ENCODE measurements at places on chromosomes 1 and 21. TPM values are rescaled to one million over a fixed set of nuclear protein-coding genes. Genes with fewer than 3 reads are reported as not detected.

- DNase-seq: no peak
Observed at GRCh38 chr1:247367786-247368422, 36.2 kb upstream of the ZNF496 start.

- peak; percentile 96 for DNase-seq
Observed at GRCh38 chr1:202010180-202011015, at the start of gene ELF3. Gene ELF3 (plus strand): TSS chr1:202010587. CDS start chr1:202011137, 550 bp downstream.

The HOOK1 gene
- total RNA-seq: 9.1 TPM

DNA sequence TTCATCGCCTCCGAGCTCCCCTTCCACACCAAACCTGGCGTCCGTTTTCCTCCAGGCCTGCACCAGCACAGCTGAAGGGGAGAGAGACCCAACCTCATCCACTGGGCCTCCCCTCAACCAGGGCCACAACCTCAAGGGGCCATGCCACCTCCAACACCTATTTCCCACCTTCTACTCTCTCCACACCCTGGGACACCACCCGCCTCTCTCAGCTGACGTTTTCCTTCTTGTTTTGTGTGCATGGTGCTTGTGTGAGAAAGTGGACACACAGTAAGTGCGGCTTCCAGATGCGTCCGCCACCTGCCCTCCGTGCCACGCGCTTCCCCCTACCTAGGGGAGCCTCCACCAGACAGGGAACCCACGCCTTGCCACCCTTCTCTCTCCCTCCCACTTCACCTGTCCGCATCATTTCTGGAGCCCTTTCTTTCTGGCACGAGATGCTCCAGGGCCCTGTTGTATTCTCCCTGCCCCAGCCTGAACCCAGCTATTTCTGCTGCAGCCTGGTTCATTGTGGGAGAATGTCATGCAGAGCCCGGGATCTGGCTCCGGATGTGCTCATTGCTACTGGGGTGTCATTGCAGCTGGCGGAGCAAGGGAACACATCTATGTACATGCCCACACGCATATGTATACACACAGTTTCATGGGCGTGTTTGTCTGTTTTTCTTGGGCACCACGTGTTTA, 1.3 kb upstream of the GNB1 start:
- no peak for DNase-seq

DNA sequence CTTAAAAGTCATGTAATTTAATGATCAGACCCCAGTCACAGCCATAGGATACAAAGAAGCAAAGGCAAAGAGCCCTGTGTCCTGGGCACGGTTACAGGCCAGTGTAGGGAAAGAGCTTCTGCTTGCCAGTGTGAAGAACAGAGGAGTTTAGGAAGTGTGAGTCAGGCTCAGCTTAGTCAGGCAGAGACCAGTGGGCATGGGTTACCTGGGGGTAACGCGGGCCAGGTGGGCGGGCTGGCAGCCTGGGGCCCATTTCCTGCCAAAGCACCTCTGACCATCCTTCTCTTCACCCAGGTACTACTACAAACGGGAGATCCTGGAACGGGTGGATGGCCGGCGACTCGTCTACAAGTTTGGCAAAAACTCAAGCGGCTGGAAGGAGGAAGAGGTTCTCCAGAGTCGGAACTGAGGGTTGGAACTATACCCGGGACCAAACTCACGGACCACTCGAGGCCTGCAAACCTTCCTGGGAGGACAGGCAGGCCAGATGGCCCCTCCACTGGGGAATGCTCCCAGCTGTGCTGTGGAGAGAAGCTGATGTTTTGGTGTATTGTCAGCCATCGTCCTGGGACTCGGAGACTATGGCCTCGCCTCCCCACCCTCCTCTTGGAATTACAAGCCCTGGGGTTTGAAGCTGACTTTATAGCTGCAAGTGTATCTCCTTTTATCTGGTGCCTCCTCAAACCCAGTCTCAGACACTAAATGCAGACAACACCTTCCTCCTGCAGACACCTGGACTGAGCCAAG, 4.7 kb downstream of the ELF3 start:
- DNase-seq: no peak

The RAB42 gene
- 6.2 TPM for total RNA-seq

DNA sequence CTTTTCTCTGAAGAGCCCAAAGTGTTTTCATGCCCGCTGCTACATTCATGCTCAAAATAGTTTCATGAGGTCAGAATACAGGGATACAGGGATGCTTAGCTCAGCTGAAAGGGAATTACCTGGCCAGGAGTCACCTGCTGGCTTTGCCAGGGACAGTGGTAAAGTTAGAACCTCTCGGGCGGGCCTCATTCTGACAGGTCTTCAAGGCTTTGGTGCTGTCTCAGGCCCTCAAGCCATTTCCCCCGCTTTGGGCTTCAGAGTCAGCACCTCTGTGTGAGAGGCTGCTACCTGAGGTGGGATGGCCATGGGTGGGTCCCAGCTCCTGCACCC, 5.5 kb downstream of the RASSF5 start:
- no peak for DNase-seq

DNA sequence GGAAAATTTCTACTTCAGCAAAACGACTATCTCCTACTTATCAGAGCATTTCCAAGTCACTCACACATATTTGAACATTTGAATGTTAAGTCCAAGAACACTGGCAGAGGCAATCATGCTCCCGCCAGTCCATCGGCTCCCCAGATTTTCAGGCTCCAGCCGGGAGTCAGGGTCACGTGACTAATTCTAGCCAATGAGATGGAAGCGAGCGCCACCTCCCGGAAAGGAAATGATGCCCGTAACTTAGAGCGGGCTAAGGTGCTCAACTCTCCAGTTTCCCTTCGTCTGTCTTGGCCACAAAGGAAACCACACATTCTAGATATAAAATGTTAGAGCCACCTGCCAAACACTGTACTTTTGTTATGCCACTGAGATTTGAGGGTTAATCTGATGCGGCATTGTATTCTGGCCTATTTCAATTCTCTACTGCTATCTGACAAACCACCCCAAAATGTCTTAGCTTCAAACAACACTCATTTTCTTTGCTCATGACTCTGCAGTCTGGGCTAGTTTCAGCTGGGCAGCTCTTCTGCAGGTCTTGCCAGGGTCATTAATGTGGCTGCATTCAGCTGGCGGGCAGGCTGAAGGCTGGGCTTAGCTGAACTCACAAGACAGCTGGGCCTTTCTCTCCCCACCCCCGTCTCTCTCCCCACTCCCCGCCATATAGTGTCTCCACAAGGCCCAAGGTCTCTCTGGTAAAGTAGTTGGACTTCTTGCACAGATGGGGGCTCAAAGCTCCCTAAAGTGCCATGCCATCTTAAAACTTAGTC, 16.5 kb upstream of the LHX4 start:
- DNase-seq: peak; percentile 97

The PTPRU gene
- 24.6 TPM for total RNA-seq

- no peak for DNase-seq
Observed at GRCh38 chr1:157226739-157227138, 88.5 kb upstream of the ETV3 start.

The SELL gene
- total RNA-seq: not detected

The KCNA2 gene
- 0.03 TPM for total RNA-seq

DNA sequence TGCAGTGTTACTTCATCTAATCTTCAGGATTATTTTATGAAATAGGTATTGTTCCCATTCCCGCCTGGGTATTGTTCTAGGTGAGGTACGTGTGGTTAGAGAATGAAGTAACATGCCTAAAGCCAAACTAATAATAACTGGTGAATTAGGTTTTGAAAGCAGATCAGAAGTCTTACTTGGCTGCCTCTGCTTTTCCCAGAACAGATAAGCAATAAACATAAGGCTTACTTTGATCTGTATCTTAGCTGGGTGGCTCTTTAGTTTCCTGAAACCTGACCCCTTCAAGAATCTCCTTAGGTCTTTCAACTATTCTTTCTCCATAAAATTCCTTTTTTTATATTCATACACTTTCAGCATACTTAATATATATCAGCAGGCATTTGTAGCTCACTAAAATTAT, 65.3 kb downstream of the VAV3 start:
- DNase-seq: no peak

The CLCA1 gene
- not detected for total RNA-seq

The FCRL1 gene
- total RNA-seq: not detected

DNA sequence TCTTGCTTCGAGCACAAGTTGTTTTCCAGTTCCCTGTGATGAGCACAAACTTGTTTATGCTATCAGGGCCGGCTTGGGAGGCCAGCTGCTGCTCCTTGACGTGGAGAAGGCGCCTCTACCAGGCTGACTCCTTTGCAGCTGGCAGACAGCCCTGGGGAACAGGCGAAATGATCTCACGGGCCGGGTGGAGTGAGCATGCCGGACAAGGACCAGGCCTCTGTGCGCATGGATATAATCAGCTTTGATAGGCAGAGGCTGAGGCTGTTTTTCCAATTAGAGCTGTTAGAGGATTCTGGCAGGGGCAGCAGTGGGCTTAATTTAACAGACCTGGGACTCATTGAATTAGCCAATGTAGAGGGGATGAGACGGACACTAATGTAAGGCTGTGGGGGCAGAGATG, 38.9 kb downstream of the FAM163A start:
- no peak for DNase-seq

DNA sequence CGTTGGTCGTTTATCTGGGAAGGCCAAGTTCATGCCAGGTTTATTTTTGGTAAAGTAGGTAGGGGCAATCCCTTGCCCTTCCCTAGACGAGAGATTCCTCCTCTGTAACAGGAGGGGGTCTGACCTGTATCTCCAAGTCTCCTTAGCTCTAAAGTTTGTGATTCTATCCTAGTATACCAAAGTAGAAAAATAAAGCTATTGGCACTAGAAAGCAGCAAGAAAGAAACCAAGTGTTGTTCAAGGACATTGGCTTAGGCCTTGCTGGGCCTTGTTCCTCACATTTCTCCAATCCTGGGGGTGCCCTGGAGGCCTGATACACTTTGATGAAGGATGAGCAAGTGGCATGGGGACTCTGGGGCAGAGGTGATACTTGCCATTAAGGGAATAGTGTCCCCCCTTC, 814 bp downstream of the MTARC2 start:
- no peak for DNase-seq

DNA sequence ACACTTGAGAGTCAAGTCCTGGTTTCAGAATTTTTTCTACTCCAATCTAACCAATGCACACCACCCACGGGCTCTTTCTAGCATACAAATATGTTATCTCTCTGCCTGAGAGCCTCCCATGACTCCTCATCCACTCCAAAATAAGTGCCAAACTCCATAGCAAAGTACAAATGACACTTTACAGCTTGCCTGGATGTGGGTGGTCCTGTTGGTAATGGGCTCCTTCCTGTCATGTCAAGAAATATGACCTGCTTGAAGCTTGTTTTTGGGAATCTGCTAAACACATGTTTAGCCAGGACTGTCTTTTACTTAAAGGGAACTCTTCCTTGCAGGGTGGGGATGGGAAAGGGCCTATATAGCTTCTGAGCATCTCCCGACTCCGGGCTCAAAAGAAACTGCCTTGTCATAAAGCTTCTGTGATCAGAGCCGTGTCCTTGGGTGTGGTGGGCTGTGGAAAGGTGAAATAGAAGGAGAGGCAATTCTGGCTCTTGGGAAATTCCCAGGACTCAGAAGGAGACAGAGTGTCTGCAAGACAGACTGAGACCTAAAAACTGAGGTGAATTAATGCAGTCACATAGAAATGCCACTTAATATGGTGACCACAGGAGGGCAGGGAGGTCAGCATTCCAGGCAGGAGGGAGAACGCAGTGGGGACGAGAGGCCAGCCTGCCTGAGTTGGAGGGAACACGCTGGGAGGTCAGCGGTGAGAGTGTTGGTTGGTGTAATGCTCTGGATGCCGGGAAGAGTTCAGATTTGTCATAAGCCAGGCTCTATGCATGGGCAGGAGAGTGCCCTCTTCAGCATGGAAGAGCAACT, 6.1 kb upstream of the IGFN1 start:
- DNase-seq: peak; percentile 70

- no peak for DNase-seq
Observed at GRCh38 chr1:69930396-69930795, 275.0 kb downstream of the LRRC40 start.

The NMNAT2 gene
- total RNA-seq: 5.2 TPM
